Activated CD4-positive, alpha-beta memory T cell treated with anti-CD3 and anti-CD28 coated beads, Interleukin-2, amount 10 ng/mL, durations not matched to agents 7 days and 5 days (primary cell): ENCODE measurements at places on chromosomes 16 and 17.

DNA sequence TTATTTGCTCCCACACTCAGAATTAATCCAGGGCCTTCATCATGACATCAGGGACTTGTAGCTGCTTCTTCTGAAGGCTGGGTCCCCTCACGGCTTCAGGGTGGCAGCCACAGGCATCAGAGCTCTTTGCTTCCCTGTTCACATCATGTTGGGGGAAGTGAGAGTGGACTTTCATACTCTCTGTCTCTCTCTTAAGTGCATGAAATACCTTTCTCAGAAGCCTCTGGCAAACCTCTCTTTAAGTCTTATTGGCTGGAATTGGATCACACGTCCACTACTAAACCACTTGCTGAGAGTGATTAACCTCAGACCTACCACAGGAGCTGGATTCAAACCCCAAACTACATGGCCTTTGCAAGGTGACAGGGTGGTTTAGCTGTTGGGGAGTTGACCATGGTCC lies 17.7 kb upstream of the SALL1 start:
- DNase-seq: no peak

- DNase-seq: peak; percentile 83
These were observed 7.2 kb upstream of the KRT36 start for GRCh38 chr17:41496803-41497484.

GRCh38 chr16:49590166-49590871 lies 216.7 kb downstream of the C16orf78 start:
- no peak for DNase-seq

- DNase-seq: no peak
These were observed 590.3 kb upstream of the GOT2 start for GRCh38 chr16:59324462-59324861.

DNA sequence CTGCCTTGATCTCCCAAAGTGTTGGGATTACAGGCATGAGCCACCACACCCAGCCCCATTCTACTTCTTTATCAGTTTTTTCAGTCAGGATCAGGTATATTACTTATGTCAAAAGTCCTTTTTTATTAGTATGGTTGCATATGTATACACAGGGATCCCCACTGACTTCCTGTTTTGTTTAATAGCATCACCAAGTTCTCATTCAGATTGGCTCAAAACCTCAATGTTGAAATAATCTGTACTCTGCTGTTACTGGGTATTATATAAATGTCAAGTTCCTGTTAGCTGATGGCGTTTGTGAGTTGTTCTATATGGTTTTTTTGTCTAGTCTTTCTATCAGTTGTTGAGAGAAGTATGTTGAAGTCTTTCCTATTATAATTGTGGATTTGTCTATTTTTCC lies 168.5 kb downstream of the BCAS3 start:
- DNase-seq: no peak

- DNase-seq: no peak
These were observed 13.7 kb upstream of the KRT23 start for GRCh38 chr17:40951011-40951622.

- no peak for DNase-seq
These were observed 5.3 kb upstream of the COL1A1 start for GRCh38 chr17:50206604-50207293.

- DNase-seq: no peak
These were observed 163.8 kb downstream of the PRKCA start for GRCh38 chr17:66466106-66466820.

DNA sequence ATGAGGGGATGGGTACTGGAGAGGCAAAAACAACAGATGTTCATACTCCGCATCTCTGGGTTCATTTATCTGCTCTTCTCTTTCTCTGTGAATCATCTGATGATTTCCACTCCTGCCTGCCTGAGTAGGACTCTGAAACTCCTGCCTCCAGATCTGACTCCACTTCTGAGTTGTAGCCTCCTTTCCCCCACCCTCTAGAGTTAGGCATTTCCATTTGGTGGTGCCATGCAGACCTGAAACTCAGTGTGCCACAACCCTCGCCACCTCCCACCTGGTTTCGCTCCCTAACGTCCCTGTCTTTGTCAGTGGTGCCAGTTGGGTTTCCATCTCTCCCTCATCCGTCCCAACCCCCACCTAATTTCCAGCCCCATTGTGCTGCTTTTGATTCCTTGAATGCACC lies 126.2 kb downstream of the PRKCB start:
- DNase-seq: no peak

GRCh38 chr17:37064206-37064605 lies 115.5 kb downstream of the AATF start:
- no peak for DNase-seq

- DNase-seq: no peak
These were observed 112.0 kb downstream of the CLEC16A start for GRCh38 chr16:11056090-11056992.

DNA sequence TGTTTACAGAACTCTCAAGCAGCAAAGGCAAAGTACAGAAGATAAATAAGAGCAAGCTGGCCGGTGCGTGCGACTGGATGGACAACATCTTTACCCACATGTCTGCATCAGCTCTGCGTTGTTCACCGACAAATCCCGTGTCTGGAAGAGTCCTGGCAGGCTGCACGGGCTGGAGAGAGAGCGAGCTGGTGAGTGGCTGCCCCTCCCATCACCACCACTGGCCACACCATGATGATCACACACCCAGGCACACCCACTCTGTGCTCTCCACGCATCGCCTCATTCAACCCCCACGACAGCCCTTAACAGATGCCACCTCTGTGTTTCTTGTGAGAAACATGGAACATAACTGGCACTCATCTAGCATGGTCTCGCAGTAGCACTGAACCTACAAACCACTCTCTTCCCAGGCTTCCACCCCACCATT lies 59.2 kb downstream of the ANKRD11 start:
- DNase-seq: no peak

- DNase-seq: no peak
These were observed 17.8 kb upstream of the KSR1 start for GRCh38 chr17:27438348-27438998.

DNA sequence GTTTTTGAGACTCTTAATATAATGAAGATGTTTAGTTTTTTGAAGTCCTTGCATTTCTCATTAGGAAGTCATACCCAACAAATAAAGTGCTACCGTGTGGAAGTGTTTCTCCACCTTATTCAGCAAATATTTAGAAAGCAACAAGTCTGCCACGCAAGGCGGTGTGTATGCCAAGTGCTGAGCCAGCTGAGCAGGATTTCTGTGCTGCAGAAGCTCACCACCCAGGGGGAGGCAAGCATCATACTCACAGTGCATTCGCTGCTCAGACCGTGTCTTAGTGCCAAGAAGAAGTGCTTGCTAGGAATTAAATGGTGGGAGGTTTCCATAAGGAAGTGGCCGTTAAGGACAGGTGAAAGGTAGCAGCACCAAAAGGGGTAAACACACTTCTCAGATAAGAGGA lies 111.2 kb downstream of the ARHGAP44 start:
- no peak for DNase-seq

- DNase-seq: no peak
These were observed 1.6 kb upstream of the ACSF2 start for GRCh38 chr17:50424246-50424995.

GRCh38 chr17:43952724-43953666 lies 745 bp downstream of the PYY start:
- peak; percentile 26 for DNase-seq

DNA sequence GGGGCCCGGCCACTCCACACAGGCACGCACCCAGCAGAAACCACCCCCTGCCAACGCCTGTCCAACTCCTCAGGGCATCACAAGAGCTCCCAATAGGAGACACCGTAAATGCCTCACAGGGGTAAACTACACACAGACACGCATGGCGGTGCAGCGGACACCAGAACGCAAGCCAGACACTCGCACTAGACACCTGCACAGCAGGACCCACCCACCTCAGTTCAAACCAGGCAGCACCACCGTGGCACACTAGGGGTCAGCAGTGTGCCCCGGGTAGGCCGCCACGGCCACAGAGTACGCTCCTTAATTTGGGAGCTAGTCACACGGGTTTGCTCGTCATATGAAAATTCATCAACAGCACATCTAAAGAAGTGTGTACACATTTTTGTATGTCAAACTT lies 3.4 kb downstream of the SLC38A10 start:
- DNase-seq: peak; percentile 75

GRCh38 chr17:17114592-17115225 lies 72.5 kb downstream of the MPRIP start:
- no peak for DNase-seq

GRCh38 chr17:78206298-78206697 lies 7.8 kb upstream of the BIRC5 start:
- no peak for DNase-seq

- peak; percentile 7 for DNase-seq
These were observed 21.1 kb upstream of the METRNL start for GRCh38 chr17:83058266-83058798.

- no peak for DNase-seq
These were observed 7.9 kb upstream of the TBX2 start for GRCh38 chr17:61391595-61392291.

DNA sequence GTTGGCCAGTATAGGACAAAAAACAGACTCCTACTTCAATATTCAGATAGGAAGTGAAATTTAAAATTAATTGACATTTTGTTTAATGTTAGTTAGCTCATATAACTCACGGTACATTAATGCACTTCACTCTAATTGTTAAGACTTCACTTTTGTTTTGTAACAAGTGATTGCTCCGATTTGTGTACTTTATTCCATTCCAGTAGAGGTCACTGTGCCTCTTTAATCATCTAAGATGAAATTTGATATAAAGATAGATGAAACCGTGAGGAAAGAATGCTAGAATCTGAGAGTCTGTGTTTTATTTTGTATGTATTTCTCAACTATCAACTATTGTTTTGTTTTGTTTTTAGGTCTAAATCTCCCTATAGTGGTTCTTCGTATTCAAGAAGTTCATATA lies 29.0 kb downstream of the RBBP6 start:
- no peak for DNase-seq

DNA sequence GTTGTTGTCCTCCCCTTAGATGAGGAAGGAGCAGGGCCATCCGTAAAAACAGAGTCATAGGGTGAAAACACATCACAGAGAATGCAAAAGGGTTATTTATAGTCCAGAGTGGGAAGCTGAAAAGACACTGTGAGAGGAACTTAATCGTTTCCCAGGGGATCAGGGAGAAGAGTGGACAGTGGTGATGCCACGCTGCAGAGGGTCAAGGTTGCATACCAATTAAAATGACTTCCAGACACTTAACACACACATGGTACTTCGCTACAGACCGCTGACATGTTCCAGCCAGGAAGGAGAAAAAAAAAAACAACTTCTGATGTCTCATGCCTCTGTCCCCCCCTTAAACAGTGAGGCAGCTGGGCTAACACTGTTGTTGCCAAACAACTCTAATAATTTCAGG lies 713.8 kb upstream of the RBFOX1 start:
- no peak for DNase-seq

GRCh38 chr17:27466743-27467375 lies 10.6 kb downstream of the KSR1 start:
- DNase-seq: peak; percentile 85

DNA sequence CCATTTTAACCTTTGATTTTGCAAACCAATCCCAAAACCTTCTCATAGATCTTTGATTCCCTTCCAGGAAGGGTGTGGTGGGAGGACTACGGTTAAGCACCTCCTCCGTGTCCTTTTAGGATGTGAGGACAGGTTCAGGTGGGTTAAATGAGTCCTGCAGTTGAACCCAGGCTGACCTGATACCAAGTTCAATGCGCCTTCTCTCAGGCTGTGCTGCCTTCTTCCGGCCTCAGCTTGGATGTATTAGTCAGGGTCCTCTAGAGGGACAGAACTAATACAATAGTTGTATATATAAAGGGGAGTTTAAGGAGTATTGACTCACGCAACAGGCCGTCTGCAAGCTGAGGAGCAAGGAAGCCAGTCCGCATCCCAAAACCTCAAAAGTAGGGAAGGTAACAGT lies 10.5 kb upstream of the CSF3 start:
- DNase-seq: no peak

DNA sequence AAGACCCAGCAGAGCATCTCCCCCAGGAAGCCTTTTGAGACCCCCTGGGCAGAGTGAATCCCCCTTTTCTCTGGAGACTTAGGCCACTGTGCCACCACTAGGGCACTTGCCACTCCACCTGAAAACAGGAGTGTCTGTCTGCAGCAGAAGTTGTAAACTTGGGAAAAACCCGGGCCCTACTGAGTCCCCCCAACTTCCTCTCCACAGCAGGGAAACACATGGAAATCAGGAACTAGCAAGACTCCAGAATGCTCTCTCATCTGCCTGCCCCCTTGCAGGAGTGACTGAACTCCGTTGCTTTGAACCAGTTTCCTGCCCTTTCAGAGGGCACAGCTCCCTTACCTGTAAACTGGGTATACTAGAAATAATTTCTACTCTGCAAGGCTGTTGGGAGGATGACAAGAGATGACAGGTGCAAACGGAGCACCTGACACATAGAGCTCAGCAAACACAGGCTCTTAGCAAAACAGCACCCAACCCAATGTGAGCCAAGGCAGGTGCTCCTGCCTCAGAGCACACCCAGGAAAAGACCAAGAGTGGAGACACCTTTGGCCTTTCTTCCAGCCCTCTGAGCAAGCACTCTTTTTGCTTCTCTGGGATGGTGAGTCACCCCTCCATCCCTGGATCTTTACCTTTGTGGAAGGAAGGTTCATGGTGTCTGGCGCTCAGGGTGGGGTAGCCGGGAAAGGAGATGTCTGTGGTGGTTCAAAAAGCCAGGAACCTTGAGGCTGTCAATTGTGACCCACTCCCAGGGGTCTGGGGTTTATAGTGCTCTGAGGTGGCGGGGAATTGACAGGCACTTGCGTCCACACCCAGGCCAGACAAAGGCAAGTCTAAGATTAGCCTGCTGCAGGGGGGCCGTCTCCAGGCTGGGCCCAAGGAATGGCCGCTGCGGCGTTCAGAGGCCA lies at the start of gene HCRT:
Gene HCRT, minus strand, starts transcription at position 740 of the 908 bp plus-strand sequence. Its CDS starts 87 bp downstream, at position 653.
- DNase-seq: no peak

GRCh38 chr17:45319239-45319703 lies 2.5 kb upstream of the MAP3K14 start:
- no peak for DNase-seq

DNA sequence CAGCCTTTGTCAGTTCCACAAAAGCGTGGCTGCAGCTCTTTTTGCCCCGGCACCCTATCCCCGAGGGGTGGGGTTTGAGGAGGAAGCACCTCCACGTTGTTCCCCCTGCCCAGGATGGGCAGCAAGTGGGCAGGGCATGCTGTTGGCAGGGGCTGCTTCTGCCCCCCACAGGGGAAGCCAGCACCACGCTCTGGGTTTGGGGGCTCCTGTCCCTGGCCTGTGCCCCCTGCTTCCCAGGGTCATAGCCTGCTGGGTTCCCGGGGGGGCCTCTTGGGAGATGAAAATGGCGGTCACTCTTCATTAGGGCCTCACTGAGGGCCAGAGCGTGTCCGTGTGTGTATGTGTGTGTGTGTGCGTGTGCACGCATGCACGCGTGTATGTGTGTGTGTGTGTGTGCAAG lies 22.8 kb downstream of the LASP1 start:
- no peak for DNase-seq

- no peak for DNase-seq
These were observed 342.5 kb downstream of the CPPED1 start for GRCh38 chr16:12461201-12461600.

DNA sequence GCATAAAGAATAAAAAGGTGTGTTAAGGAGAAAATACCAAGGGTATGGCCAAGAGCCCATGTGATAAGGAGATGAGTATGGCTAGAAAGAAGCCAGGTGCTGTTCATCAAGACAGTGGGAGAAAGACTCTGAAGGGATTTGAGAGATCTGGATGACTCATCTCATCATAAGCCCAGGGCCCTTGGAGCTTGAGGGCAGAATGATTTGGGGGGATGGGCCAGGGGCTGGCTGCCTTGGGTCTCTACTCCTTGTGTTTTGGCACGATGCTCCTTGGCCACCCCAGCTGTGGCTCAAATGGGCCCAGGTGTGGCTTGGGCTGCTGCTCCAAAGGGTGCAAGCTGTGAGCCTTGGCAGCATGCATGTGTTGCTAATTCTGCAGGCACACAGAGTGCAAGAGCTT lies 14.5 kb upstream of the TNFRSF13B start:
- no peak for DNase-seq
